Fibroblast of skin of left quadriceps (primary cell): ENCODE measurements at places on chromosomes 3 and 15.

GRCh38 chr15:56992725-56993124 is 74.3 kb downstream of the TCF12 start:
- no peak for DNase-seq

- DNase-seq = no peak
Observed at GRCh38 chr3:174206607-174207192, 652.4 kb upstream of the NAALADL2 start.

DNA sequence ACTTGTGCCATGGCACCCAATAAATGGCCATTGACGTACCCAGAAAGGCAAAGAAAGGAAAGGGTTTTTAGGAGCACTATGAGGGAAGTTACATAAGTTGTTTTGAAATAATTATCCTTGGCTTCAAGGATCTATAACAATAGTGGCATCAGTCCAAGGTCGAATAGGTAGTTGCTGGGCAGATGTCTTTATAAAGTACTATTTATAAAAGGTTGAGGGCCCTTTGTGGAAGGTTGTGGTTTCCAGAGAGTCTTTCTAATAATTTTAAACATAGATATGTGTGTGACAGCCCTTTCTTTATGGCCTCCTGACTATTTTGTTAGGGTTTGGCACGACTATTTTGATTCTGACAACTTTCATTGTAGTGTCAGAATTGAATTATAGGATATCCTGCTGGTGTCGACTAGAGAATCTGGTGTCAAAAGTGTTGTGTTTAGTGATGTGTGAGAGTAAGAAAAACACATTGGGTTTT is 260.5 kb downstream of the PYDC2 start:
- no peak for DNase-seq

DNA sequence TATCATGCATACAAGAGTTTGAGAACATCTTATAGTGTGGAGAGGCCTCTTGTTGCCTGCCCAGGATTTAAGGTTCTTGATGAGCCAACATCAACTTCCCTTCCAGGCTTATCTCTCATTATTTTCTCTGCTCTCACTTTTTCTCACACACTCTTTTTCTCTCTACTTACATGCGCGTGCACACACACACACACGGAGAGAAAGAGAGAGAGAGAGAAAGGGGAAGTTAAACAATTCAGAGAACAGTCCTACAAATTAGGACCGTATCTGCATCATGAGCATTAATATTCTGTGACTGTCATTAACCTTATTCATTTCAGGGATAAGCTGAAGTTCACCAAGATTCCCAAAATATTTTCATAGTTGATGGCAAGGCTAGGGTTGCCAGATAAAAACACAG is 269.0 kb downstream of the ZNF621 start:
- no peak for DNase-seq

DNA sequence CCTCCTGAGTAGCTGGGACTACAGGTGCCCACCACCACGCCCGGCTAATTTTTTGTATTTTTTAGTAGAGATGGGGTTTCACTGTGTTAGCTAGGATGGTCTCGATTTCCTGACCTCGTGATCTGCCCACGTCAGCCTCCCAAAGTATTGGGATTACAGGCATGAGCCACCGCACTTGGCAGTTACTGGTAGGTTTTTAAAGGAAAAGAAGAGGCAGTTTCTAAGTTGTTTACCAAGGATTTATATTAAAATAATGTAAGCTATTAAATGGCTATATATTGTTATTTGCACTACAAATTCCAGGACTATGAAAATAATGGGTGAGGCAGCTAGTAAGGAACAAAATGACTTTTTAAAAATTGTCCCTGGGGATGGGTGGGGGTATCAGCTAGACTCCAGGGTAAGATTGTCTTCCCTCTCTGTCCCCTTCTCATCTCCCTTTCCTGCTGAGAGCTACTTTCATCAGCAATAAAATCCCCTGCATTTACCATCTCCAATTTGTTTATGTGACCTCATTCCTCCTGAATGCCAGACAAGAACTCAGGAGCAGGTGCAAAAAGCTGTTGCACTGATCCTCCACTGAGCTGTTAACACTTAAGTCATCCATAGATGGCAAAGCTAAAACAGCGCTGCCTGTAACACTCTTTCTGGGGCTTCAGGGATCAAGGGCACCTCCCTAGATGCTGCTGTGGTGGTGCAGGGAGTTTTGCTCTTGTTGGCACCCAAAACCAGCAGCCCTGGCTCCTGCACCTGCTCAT is 165.2 kb downstream of the ZPLD1 start:
- no peak for DNase-seq

DNA sequence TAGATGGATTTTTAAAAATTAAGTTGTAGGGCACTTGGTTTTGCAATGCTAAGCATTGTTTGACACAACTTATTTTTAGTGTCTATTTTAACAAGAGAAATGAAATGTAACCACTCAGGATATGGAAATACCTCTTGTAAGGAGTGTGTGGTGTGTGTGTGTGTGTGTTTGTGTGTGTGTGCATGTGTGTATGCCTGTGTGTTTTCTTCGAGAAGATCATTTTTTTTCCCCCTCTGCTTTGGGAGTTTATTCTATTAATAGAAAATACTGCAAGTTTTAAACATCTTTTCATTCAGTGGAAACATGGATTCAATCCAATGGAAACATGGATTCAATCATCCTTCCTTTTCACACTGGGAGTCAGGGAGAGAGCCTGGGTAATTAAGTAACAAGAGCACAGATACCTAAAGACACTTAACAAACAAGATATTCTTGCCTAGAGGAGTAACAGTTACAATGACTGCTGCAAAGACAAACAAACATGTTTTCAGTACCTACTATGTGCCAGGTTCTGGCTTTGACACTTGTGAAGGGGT is 567.2 kb upstream of the TBL1XR1 start:
- no peak for DNase-seq

GRCh38 chr3:41224120-41224806 is 25.0 kb downstream of the CTNNB1 start:
- peak; percentile 80 for DNase-seq

- DNase-seq = peak; percentile 39
Observed at GRCh38 chr3:4466741-4467521, at the start of gene SUMF1. SUMF1 (minus strand) TSS chr3:4467269; CDS start chr3:4467245, 24 bp downstream.

DNA sequence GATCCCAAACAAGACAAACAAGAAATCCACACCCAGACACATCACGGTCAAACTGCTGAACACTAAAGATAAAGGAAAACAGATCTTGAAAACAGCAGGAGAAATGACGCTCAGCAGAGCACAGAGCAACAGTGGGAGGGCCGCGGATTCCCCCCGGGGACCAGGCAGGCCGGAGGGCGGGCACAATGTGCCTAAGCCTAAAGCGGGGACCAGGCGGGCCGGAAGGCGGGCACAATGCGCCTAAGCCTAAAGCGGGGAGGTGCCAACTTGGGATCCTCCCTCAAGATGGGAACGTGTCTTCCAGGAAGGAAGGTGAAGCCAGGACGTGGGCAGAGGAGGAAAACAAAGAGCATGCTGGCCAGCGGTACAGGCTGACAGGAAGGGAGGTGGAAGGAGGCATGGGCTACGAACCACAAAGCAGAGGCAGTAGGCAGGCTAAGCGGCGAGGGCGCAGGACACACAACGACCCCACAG is 31.1 kb downstream of the CYFIP1 start:
- peak; percentile 26 for DNase-seq

- DNase-seq = no peak
Observed at GRCh38 chr3:160018959-160019358, 30.3 kb downstream of the IL12A start.

- DNase-seq = no peak
Observed at GRCh38 chr3:99911433-99911832, 93.8 kb downstream of the CMSS1 start.

DNA sequence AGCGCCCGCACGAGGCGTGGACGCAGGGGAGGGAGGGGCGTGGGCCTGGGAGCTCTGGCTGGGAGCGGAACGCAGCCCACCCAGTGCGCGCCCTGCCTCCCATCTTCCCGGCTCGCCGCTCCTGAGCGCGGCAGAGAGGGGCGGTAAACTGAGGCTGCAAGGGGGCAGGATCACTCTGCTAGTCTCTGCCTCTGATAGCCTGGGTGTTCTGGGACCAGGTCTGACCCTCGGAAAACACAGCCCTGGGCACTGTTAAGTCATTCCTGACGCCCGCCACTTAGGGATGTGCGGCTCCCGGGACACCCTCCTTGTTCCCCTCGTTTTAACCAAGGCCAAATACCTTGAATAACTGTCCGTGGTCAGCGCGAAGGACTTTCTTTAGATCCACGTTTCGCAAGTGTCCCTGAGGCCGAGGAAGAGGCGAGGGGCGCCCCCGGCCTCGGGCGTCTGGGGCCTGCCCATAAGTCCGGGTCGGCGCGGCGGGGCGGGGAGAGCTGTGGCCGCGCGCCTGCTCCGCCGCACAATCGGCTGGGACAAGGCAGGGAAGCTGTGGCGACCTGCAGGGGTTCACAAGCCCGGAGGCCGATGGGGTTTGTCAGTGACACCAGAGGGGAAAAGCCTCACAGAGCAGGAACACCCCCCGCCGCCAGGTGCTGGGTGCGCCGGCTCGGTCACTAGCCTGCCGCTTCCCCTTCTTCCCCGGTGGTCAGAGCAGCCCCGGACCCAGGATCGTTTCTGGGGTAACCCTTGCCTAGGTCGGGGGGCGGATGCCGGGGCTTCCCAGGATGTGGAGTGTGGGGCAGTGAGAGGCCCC is 1.5 kb downstream of the ITPKA start:
- no peak for DNase-seq

- no peak for DNase-seq
Observed at GRCh38 chr15:36062357-36062756, 516.4 kb upstream of the DPH6 start.

GRCh38 chr15:55737373-55737772 is 5.6 kb downstream of the PRTG start:
- DNase-seq = no peak

GRCh38 chr3:186381424-186382216 is 19.6 kb upstream of the DGKG start:
- no peak for DNase-seq

DNA sequence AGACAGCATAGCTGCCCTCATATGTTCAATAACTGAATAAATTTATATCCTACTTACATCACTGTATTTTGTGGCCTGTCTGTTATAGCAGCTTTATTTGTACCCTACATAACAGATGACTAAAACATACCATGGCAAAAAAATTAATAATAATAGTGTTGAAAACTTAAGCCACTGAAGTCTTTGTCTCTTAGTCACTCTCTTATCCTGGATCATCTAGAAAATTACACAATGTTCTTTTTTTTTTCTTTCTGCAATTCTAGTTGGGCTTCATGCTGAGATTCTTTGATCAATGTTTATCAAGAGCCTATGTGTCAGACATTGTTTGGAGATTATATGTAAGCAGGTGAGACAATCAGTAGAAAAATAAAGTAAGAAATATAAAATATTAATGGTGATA is 519.3 kb upstream of the ARPP21 start:
- no peak for DNase-seq

- no peak for DNase-seq
Observed at GRCh38 chr15:64521726-64522164, 61.4 kb downstream of the ZNF609 start.

DNA sequence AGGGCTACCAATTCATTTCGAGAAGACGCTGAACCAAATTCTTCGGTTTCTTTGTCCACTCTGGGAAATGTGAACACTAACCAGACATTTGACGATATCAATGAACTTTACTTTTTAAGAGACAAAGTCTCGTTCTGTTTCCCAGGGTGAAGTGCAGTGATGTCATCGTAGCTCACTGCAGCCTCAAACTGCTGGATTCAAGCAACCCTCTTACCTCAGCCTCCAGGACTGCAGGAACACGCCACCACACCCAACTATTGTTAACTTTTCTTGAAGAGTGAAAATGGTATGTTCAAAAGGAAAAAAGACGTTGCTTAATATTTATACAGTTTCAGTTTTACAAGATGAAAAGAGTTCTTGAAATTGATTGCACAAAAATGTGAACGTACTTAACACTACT is 30.6 kb downstream of the MB21D2 start:
- no peak for DNase-seq

DNA sequence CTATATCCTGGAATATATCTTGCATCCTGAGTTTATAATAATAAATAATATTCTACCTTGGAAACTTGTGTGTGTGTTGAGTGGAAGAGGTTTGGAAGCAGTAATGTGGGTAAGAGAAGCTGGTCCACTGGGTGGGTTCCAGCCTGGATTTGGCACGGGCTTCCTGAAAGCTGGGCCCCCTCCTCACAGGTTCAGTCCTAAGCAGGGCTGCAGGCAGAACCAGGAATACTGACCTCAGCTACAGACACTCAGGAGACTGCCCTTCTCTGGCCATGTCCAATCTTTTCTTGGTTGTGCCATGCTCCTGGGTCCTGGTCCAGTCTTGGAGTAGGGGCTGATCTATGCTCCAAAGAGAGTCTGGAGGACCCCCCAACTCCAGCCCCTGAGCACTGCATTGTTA is 4.5 kb downstream of the MYD88 start:
- no peak for DNase-seq

- no peak for DNase-seq
Observed at GRCh38 chr3:161355508-161355907, 15.8 kb downstream of the SPTSSB start.

- DNase-seq = no peak
Observed at GRCh38 chr3:126552688-126553283, 5.9 kb downstream of the C3orf22 start.

GRCh38 chr3:132456136-132456535 is 38.8 kb downstream of the DNAJC13 start:
- no peak for DNase-seq

DNA sequence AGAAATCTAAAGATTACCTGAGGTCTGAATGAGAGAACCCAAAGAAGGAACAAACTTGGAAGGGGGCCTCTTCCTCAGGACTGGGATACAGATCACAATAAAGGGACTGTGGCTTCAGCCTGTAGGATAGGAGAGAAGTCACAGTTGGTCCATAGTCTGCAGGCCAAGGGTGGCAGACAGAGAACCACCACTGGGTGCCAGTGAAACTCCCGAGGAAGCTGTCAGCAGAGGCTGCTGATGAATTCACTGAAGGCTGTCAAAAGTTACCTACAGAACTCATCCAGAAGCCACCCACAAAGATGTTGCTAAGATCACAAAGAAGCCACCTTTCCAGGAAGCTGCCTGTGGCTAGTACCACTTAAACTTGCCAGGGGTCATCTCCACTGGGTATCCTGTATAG is 78.5 kb downstream of the TMCO5A start:
- no peak for DNase-seq

DNA sequence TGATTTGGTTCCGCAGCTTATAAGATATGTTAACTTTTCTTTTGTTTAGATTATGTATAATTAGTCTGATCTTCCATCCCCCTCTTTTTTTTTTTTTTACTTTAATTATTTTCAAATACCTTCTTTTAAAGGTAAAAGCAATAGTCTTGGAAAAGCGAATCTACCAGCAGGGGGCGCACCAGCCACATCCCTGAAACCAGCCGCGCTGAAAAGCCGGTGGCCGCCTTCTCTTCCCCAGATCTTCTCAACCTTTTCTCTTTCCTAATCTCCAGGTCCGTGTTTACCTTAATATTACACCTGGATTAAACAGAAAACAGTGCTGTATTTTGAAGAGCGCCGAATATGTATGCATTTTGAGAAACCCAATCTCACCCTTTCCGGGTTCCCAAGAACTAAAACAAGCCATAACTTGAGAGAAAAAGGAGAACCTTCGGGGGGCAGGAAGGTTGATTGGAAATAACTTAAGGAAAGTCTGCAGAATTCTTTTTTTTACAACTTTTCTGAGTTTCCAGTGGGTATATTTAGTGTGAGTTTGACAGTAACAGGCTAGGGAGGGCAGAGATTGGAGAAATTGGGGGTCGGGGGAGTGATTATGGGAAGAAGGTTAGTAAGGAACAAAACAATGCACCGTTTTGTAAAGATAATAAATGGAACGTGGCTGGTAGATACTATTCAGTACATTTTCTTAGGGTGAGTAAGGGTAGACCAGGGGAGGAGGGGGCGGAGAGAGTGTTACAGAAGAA is 2.0 kb upstream of the SOX2 start:
- no peak for DNase-seq

GRCh38 chr3:124824286-124824915 is 62.8 kb downstream of the ITGB5 start:
- DNase-seq = no peak

- no peak for DNase-seq
Observed at GRCh38 chr15:31758126-31758525, 272.2 kb upstream of the CHRNA7 start.
